ENCODE measurements at places on chromosomes 16 and 17. TPM values are rescaled to one million over a fixed set of nuclear protein-coding genes. Genes with fewer than 3 reads are reported as not detected.

The NPIPA2 gene
- 4.1 TPM for total RNA-seq

The CTRB2 gene
- not detected for total RNA-seq

- peaks cover 9% of the 10 kb centered on the region for H3K4me1 ChIP-seq
- H3K4me3 ChIP-seq, result no peak overlapping the region
- no peak for DNase-seq
- H3K27ac ChIP-seq, result no peak overlapping the region
- no peaks in the 10 kb centered on the region for H3K27me3 ChIP-seq
- H3K36me3 ChIP-seq, result peaks cover 1% of the 10 kb centered on the region
Measured at GRCh38 chr17:76009447-76009846, 8.8 kb downstream of the CDK3 start.

DNA sequence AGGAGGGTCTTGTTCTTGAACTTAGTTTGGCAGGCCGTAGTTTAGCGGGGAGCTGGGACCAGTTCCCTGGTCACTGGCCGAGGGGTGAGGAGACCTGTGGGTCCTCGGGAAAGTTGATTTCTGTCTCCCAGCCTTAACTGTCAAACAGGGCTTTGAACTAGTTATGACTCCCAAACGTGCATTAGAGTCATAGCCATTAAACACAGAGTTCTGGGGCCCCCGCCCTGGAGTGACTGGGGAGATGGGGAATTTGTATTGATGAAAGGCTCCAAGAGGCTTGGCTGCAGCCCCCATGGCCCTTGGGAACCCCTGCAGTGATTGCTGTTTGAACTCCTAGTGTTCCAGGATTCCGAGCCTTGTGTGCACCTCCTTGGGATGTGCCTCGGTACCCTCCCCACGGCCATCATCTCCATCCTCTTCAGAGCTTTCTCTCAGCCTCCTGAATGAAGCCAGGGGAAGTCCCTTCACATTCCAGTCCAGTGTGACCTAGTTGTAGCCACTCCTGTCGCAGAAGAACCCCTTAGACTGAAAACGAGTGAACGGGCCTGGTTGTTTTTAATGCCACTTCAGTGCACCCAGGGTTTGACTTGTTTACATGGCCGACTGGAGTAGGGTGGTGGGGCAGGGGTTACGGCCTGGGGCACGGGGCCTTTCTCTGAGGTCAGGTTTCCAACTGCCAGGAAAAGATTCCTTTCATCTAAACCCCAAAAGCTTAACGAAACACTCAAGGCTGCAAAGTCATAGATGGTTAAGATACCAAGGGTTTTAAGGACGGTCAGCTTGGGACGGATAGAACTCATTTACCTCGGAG, 1.4 kb downstream of the MPRIP start:
- DNase-seq, result no peak
- H3K4me3 ChIP-seq, result peak overlapping the region; percentile 92
- no peaks in the 10 kb centered on the region for H3K27me3 ChIP-seq
- H3K27ac ChIP-seq, result peak overlapping the region; percentile 87

DNA sequence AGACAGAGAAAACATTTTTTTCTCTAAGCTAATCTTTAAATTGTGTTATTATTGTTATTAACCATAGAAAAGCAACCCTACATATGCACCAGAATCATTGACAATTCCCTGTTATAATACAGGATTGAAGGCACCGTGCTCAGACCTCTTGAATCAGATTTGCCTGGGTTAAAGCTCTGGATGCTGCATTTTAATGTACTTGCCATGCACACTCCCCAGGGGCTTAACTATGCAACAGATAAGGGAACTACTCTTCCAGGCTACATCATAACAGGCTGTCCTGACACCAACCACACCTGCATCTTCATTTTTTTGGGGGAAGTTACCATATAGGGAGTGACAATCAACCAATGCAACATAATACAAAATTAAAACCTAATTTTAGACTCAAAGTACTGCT, 1187.6 kb upstream of the CDH8 start:
- no peaks in the 10 kb centered on the region for H3K36me3 ChIP-seq
- DNase-seq, result no peak
- no peak overlapping the region for H3K27ac ChIP-seq
- H3K4me1 ChIP-seq, result no peaks in the 10 kb centered on the region

- DNase-seq, result no peak
- no peak overlapping the region for H3K4me3 ChIP-seq
- H3K4me1 ChIP-seq, result peaks cover 15% of the 10 kb centered on the region
- H3K36me3 ChIP-seq, result no peaks in the 10 kb centered on the region
- H3K27me3 ChIP-seq, result no peaks in the 10 kb centered on the region
Measured at GRCh38 chr16:86667035-86667434, 88.7 kb downstream of the FOXL1 start.

- no peak for DNase-seq
- H3K27ac ChIP-seq, result no peak overlapping the region
- no peaks in the 10 kb centered on the region for H3K36me3 ChIP-seq
- peaks cover 6% of the 10 kb centered on the region for H3K4me1 ChIP-seq
- H3K27me3 ChIP-seq, result no peaks in the 10 kb centered on the region
- H3K4me3 ChIP-seq, result no peak overlapping the region
Measured at GRCh38 chr16:53057658-53058057, 2.9 kb downstream of the CHD9 start.

DNA sequence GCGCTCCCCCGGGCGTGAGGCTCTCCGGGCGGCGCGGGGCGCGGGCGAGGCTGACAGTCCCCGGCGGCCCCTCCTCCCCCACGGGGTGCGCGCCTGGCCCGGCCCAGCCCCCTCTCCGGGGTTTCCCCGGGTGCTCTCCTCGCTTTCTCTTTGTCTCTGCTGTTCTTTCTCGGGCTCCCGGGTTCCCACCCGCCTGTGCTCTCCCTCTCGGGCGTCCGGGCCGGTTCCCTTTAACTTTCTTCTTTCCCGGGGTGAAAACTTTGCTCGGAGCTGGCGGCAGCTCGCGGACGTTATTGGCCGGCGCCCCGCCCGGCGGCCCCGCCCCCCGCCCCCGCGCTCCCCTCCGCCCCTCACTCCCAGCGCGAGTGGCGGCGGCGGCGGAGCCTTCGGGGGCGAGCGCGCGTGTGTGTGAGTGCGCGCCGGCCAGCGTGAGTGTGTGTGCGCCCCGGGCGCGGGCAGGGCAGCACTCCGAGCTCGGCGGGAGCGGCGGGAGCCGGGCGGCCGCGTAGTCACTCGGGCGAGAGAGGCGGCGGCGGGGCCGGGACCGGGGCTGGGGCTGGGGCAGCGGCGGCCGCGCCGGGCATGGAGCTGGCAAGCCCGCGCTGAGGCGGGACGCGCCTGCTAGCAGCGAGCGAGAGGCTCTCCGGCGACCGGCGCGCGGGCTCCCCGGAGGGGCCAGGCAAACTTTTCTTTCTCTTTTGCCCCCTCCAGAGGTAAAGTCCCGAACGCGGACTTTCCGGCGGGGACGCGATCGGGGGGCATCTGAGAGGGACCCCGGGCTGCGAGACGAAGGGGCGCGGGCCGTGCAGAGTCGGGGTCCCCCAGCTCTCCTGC, at the start of gene NTN1:
Gene NTN1, plus strand, starts transcription at position 353 of the 834 bp plus-strand sequence. CDS start 864 bp downstream, outside the sequence.
- H3K4me3 ChIP-seq, result peak within 1 kb of the TSS; percentile 39
- H3K27ac ChIP-seq, result no peak within 1 kb of the TSS
- no peak for DNase-seq
- H3K27me3 ChIP-seq, result no peaks in the 10 kb centered on the region
- H3K4me1 ChIP-seq, result no peaks in the 10 kb centered on the region
- no peaks in the 10 kb centered on the region for H3K36me3 ChIP-seq

The BMERB1 gene
- total RNA-seq, result not detected

The MED13 gene
- 77.6 TPM for total RNA-seq

GRCh38 chr17:57782647-57783337, 37.7 kb upstream of the CCDC182 start:
- no peak overlapping the region for H3K27ac ChIP-seq
- no peaks in the 10 kb centered on the region for H3K36me3 ChIP-seq
- H3K4me3 ChIP-seq, result no peak overlapping the region
- peaks cover 2% of the 10 kb centered on the region for H3K27me3 ChIP-seq
- H3K4me1 ChIP-seq, result no peaks in the 10 kb centered on the region
